ENCODE measurements at places on chromosomes 2 and 18.

- peak; percentile 13 for DNase-seq
Measured at GRCh38 chr2:62287899-62288880, 92.3 kb downstream of the B3GNT2 start.

GRCh38 chr2:240629619-240629967 is 4.3 kb downstream of the GPR35 start:
- DNase-seq: no peak

DNA sequence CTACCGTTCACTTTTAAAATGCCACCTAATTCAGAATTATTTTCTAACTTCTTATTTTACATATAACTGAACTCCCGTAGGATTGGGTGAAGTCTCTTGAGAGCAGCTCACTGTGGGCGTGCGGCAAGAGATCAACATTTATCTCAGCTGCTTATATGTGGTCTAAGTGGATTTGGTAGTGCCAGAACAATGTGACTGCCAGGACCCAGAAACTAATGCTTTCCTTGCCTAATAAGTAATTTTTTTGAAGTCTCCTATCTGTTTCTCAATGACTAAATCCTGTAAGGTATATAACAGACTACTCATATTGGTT is 11.2 kb upstream of the NFE2L2 start:
- no peak for DNase-seq

DNA sequence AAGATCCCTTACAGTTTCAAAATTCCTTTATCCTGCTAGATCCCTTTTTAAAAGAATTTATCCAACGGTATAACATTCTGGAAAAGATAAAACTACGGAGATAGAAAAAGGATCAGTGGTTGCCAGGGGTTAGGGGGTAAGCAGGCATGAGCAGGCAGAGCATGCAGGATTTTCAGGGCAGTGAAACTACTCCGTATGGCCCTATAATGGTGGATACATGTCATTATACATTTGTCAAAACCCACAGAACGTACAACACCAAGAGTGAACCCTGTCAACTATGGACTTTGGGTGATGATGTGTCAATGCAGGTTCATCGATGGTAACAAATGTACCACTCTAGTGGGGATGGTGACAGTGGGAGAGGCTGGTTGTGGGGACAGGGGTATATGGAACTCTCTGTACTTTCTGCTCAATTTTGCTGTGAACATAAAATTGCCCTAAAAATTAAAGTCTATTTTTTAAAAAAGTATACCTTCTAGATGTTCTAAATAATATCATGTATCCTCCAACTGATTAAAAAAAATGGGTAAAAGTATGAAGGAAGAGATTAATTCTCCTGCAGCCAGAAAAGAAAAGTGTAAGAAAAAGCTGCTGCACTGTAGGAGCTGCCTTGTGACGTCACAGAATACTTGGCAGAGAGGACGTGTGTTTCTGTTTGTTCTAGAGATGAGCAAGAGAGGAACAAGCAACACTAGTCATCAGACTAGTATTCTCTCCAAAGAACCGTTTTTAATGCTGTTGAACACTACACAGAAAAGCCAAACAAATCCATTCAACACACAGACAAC is 23.6 kb downstream of the ANKRD44 start:
- DNase-seq: peak; percentile 55

DNA sequence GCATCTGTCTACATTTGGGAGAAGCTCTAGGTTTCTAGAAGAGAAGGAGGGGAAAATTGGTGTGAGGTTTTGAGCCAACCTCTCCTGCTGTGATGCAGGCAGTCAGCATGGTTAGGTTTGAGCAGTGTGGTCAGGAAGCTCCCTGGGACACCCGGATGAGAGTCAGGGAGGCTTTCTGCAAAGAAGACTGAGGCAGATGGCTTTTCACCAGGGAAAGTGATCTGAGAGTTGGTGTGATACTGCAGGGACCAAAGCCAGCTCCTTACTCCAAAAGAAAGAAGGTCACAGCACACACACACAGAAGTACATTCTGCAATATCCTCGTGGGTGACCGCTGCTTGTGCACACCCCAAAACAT is 75.8 kb upstream of the BCL11A start:
- DNase-seq: no peak

- DNase-seq: no peak
Measured at GRCh38 chr18:38944446-38945024, 1378.9 kb upstream of the CELF4 start.

DNA sequence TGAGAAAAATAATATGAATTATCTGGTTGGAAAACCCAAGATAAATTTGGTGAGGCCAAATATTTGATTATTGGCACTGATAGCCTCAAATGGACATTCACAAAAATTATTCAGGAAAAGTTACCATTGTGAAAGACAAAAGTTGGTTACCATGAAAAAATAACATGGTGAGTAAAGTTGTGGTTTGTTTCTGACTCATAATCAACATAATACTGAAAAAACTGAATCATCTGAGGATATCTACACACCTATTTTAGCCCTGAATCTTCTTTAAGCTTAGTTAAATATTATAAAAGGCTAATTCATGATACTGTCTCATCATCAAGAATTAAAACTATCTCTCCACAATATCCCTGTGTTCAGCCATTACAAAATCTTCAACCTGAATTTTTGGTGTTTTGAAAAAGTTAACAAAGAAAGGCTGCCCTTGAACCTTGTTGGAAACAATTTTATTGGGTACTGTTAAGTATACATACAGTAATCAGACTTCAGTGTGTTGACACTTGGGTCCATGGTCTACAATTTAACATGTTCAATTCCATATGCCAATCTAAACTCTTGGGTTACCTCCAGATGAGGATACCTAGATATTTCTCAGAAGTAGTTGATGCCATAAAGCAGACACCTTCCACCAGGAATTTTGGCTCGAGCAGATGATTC is 607.5 kb upstream of the SLC39A10 start:
- no peak for DNase-seq

DNA sequence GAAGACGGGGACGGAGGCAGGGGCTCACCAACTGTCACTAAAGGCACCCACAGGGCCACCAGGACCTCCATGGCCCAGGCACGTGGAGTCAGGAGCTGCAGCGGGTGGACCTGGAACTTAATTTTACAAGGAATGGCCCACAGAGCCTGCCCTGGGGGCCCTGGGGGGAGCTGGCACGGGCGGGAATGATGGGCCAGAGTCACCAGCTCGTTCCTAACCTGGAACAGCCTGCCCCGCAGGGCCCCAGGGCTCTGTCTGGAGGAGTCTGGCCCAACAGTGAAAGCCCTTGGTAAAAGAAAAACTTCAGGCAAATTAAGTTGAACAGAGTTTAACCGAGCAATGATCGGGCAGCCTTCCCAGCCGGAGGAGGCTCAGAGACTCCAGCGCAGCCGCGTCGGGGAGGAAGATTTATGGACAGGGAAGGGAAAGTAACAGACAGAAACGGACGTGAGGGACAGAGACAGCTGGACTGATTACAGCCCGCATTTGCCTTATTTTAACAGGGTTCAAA is 118.4 kb upstream of the TMEM18 start:
- no peak for DNase-seq

GRCh38 chr2:38702413-38702812 is 36.5 kb downstream of the GALM start:
- no peak for DNase-seq

GRCh38 chr2:223465793-223466192 is 136.4 kb downstream of the SCG2 start:
- DNase-seq: no peak

- no peak for DNase-seq
Measured at GRCh38 chr2:127107622-127107999, 657 bp upstream of the BIN1 start.

DNA sequence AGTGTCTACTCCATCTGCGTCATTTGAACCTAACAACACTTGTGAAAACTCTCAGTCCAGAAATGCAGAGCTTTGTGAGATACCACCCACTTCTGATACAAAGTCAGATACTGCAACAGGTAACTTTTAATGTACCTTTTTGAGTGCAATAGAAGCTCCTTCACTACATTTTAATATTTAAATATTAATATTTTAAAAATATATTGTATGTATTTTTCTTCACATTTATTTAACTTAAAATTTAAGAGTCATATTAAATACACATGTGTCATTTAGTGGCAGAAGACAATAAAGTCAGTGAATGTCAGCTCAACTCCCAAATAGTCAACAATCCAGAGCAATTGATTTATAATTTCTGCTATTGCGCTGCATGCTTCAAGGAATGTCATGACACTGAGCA is 13.9 kb downstream of the UBXN4 start:
- DNase-seq: no peak

DNA sequence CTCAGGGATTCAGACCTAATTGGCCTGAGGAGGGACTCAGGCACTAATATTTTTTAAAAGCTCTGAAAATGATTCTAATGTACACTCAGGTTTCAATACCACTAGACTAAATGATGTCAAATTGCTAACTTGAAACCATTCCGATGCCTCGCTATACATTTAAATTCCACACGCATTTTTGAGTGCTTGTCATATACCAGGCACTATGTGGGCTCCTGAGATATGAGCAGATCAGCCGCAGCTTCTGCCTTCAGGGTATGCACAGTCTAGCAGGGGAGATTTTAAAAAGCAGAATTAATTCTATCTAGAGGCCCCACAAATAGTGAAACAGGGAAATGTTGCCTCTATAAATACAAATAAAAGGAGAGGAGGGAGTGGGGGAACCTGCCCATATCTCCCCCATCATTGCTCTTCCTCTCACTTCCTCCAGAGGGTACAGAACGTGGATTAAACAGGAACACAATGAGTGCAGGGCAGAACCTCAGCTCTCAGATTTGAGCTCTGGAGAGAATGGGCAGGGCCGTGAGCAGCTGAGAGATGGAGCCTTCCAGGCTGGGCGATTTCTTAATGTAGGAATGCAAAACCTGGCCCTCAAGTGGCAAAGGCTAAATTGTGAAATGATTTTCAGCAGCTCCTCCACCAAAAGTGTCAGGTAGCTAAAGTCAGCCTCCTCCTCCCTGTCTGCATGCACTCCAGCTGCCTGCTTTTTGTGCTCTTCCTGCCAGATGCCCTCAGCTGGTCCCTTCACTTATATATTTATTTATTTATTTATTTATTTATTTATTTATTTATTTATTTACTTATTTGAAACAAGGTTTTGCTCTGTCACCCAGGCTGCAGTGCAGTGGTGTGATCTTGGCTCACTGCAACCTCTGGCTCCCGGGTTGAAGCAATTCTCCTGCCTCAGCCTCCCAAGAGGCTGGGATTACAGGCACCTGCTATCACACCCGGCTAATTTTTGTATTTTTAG is 24.6 kb upstream of the LBH start:
- no peak for DNase-seq

- DNase-seq: no peak
Measured at GRCh38 chr18:36309436-36310391, 12.2 kb downstream of the FHOD3 start.

DNA sequence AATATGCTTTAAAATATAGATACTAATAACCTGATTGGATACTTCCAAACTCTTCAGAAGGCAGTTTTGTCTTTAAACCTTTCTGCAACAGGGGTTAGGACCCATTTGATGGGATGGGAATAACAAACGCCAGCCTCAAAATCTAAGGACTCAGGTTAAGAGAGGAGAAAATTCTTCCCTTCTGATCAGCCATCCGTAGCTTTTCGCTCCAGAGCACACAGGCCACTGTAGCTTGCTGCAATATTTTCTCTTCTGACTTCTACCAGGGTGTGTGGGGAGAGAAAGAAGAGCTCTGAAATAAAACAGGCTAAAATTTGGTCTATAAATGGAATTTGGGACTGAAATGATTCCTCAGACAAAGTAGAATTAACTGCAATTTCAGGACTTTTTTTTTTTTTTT is 95.1 kb downstream of the ALPK2 start:
- no peak for DNase-seq

DNA sequence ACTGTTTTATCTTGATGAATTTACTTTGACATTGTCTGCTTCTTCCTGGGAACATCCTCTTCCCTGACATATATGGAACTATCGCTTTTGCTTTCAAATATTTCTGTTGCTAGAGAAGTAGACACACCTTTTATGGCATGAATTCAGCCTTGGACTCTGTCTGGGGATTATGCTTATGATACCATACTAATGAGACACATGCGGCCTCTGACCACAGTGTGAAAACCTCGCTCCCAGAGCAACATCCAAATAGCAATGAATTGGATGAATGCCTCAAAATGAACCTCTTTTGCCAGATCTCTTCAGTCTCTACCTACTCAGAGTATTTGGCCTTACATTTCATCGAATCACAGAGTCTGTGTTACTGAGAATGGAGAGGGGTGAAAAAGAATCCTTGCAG is 70.9 kb downstream of the PIEZO2 start:
- no peak for DNase-seq

DNA sequence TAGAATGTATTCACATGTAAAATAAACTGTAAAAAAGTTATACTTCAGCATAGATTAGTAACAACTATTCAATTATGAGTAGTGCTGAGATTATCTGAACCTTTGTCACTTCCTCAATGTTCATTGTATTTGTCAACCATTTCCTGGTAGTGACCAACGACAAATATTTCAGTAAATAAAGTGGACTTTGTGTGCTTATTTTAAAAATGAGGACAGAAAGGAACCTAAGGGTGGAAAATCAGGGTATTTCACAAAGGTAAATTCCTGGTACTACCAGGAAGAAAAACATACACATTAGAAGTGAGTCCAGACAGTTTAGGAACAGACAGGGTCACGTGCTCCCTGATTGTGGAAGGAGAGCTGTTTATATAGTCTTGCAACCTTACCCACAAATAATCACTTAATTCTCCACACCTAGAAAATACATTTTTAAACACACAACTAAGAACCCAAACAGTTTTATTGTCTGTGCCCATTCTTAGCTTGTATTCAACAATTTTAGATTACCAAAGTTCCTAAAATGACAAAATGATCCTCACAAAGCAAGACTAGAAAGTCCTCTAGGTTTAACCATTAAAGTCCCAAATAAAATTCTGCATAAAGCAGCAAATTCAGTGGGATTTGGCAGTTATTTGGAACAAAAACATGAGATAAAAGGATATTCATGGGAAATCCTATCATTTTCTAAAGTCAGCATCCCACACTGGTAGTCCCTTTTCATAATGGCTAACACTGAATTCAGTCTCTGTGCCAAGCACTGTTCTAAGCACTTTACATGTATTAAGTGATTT is 28.2 kb downstream of the PELI1 start:
- no peak for DNase-seq

DNA sequence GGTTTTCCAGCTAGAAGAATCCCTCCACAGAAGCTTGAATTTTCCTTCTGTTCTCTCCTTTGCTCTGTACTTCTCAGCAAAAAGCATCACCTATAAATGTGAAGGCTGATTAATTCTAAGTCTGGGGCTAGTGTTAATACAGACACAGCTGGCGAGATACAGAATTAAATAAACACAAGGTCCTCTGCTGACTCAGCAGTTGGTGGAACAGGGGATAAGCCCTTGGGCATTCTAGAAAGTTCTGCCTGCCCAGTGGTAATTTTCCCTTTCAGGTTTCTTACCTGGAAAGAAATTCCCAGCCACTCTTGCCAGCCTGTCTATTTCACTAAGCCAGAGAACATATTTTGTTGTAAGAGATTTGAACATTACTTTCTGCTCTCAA is 175.3 kb upstream of the MSH6 start:
- DNase-seq: no peak
